Activated T-cell treated with anti-CD3 and anti-CD28 coated beads, Interleukin-2, amount 50 U/mL, for 48 hours (primary cell): ENCODE measurements at places on chromosomes 13 and 19.
A peak's percentile ranks its signal among the peaks of the same experiment; 100 is the strongest.

DNA sequence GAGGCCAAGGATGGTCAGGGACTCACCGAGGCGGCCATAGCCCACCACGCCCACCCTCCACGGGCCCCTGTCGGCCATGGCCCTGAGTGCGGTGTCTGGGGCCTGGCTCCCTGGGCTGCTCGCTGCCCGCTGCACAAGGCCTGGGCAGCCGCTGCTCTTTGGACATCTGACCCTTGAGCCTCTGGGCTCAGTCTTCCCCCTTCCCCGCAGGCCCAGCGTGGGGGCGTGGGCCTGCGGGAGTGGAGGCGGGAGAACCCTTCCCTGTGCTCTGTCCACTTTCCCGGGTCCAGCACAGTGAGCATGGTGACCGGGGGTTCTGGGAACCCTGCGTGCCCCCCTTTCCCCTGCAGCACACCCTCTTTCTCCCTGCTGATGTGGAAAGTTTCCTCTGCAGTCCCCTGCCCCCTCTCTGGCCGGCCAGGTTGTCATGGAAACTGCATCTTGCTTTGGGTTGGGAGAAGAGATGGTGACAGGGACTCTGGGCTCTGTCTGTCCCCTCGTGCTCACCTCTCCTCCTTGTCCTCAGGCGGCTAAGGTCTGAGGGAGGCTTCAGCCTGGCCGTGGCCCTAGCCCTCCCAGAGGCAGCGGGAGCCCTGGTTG, at the start of gene ASPDH:
ASPDH (minus strand) TSS at position 168 of the 600 bp plus-strand sequence; CDS start at position 78, 90 bp downstream.
- DNase-seq = no peak

DNA sequence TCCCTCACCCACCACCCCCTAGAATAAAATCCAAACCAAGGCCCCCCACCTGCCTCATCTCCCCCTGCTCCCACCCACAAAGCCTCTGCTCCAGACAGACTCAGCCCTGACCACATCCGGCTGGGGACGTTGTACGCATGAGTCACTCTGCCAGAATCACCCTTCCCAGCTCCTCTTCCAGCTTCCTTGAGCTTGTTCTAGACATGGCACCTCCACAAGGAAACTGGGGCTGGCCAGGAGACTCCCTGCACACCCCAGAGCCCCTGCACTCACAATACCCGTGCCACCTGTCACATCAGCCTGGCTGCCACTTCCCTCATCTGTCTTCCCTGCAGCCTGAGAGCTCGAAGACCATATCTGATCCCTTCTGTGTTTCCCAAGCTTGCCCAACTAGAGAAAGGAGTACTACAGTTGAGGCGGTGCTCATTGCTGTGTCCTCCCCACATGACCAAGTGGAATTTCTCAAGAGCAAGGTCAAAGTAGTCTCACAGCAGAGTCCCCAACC, 9.7 kb downstream of the DEDD2 start:
- no peak for DNase-seq

GRCh38 chr13:43293008-43293407, 269.6 kb downstream of the DNAJC15 start:
- peak; percentile 23 for DNase-seq

GRCh38 chr13:114132419-114133121, at the start of gene RASA3:
TSS of gene RASA3 (minus strand) at chr13:114132623. CDS start at chr13:114132489, 134 bp downstream.
- peak; percentile 74 for DNase-seq

DNA sequence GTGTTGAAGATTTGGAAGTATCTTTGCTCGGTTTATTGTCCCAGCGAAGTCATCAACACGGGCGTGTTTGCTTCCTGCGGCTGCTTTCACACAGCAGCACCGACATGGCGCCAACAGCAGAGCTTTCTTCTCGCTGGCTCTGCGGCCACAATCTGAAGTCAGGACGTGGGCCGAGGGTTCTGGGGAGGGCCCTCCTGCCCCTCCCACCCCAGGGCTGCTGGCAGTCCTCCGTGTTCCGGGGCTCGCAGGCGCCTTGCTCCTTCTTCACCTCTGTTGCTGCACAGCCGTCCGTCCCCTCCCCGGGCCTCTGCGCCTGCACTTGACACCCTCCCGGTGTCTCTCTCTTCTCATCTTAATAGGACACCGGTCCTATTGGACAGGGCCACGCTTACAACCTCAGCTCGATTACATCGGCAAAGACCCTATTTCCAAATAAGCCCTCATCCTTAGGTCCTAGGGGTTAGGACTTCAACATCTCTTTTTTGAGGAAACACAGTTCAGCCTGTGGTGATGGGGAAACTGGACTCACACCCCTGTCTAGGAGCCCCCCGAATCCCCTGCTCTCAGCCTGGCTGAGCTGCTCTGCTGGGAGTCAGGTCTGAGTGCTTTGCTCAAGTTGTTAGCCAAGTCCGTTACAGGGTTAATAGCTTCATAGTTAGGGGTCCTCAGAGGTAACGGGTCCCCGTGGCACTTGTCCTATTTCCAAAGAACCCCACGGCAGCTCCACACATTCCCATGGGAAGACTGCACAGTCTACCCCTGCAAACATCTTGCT, 2.7 kb upstream of the TEX29 start:
- DNase-seq = no peak

DNA sequence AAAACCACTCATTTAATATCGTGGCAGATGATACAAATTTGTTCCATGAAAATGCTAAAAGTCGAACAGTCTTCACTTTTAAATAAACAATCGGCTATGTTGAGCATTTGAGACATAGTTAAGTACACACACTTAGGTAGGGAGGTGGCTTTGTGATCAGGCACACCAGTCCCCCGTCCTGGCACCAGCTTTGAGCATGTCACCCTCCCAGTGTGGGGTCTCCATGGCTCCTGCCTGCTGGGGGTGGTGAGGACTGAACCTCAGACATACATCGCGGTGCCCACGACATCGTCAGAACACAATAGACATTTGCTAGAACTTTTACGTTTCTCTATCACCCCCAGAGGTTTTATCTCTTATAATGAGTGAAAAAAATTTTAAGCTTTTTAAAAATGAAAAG, 62.0 kb downstream of the RFX2 start:
- no peak for DNase-seq

DNA sequence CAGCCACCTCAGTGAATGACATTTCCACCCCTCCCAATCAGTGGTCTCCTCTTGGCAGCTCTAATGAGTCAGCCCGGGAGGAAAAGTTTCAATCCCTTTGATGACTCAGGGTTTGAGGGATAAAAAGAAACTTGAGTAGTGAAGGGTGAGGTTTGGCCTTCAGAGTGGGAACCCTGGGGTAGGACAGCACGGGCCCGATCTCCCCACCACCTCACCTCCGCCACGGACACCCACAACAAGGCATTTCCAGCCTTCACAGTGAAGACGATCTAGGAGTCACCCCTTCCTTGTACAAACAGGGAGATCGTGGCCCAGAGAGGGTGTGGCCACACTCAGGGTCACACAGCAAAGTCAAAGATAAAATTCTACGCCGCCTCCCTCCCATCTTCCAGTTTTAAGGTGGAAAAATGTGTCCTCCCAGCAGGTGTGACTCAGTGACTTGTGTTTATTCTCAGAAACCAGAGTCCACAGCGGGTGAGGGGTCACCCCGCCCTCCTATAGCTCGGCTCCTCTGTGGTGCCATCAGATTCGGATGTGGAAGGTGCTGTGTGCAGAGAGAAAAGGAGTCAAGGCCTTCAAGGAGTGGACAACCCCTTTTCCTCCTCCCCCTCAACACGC, 12.3 kb downstream of the CIB3 start:
- DNase-seq = peak; percentile 72

GRCh38 chr13:59625111-59625510, 538.6 kb downstream of the DIAPH3 start:
- no peak for DNase-seq

DNA sequence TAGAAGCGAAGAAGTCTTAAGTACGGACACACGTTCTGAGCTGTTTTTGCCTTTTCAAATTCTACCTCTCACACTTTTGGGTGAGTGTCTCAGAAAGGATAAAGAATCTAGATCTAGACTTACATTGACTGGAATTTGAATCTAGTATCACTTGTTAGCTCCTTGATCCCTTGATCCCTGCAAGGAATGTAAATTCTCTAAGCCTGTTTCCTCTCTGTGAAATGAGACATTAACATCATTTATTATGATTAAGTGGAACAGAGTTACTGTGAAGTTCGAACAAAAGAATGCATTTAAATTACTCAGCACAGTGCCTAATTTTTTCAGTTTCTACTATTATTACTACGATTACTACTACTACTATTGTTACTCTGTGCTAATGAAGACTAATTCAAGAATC, 86.6 kb upstream of the POSTN start:
- DNase-seq = no peak
